ENCODE measurements at places on chromosomes 16 and 17.

GRCh38 chr17:50865868-50866260 lies 290 bp downstream of the TOB1 start:
- DNase-seq: no peak

GRCh38 chr17:3592216-3592860 lies 16.9 kb downstream of the TRPV1 start:
- DNase-seq: no peak

DNA sequence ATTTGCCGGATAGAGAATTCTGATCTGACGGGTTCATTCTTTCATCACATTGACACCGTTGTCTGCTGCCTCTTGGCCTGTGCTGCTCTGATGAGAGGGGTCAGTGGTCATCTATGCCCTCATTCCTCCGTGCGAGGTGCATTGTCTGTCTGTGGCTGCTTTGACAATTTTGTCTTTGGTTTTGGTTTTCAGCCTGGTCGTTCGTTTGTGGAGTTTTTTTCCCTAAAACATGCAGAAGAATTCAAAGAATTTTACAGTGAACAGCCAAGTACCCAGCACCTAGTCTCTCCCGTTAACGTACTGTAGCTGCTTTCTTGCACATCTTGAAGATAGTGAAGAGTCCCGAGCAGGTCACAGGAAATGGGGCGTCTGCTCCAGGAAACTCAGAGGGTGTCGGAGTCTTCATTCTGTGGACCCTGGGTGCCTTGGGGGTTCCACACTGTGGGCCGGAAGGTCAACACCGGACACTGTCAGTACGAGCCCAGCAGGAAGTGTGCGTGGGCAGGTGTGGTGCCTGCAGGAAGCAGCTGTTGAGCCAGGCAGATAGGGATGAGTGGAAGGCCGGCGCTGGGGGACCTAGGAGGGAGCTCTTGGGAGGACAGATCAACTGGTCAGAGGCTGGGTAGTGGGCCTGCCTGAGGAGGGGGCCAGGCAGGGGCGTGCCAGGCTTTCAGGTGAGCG lies 28.2 kb downstream of the CRAMP1 start:
- DNase-seq: no peak

DNA sequence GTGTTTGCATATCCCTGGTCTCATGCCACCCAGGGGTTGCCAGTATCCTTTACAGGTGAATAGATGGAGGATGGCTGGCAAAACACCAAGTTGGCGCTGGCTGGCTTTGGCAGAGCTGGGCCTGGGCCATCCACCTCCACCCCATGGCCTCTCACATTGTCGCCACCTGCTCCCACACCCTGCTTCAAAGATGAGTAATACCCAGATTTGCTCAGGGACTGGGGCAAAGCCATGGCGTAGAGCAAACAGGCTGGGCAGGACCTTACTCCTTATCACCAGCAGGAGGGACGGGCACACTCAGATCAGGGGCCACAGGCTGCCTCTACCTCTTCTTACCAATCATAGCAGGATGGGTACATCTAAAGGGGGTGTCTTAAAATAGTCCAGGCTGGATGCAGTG lies 24.3 kb downstream of the PLA2G10 start:
- DNase-seq: no peak

DNA sequence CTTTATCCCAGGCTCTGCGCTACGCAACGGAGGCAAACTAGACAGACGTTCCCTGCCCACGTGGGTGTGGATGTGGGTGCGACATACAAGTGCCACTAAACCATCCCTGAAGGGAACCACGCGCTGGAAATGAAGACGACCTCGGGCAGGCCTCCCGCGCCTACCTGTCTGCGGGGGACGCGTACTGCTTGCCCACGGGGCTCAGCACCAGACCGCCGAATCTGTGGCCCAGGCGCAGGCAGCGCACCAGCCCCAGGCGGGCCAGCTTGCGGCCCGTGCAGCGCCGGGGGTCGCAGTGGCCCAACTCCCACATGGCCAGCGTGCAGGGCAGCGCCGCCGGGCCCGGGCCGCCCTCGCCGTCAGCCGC lies 480 bp downstream of the TSR3 start:
- DNase-seq: no peak

- peak; percentile 38 for DNase-seq
These were observed 30.1 kb upstream of the HAPSTR1 start for GRCh38 chr16:9061358-9061813.

- DNase-seq: no peak
These were observed 72.2 kb downstream of the RMI2 start for GRCh38 chr16:11417487-11417886.

GRCh38 chr17:56074361-56074890 lies 78.8 kb upstream of the ANKFN1 start:
- no peak for DNase-seq

DNA sequence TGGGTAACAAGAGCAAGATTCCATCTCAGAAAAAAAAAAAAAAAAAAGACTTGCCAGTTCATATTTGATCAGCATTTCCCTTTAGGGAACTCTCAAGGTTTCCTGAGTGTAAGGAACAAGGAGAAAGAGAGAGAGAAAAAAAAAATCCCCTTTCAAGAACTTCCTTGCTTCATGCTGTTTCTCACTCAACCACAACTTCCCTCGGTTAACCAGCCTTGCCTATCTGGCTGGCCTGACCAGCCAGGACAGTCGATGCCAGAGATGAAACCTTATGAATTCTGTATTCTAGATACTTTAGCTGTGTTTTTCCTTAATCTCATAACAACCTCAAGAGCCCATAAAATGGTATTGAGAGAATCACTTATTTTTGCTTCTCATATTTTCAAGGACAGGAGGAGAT lies 2.6 kb upstream of the N4BP1 start:
- no peak for DNase-seq

DNA sequence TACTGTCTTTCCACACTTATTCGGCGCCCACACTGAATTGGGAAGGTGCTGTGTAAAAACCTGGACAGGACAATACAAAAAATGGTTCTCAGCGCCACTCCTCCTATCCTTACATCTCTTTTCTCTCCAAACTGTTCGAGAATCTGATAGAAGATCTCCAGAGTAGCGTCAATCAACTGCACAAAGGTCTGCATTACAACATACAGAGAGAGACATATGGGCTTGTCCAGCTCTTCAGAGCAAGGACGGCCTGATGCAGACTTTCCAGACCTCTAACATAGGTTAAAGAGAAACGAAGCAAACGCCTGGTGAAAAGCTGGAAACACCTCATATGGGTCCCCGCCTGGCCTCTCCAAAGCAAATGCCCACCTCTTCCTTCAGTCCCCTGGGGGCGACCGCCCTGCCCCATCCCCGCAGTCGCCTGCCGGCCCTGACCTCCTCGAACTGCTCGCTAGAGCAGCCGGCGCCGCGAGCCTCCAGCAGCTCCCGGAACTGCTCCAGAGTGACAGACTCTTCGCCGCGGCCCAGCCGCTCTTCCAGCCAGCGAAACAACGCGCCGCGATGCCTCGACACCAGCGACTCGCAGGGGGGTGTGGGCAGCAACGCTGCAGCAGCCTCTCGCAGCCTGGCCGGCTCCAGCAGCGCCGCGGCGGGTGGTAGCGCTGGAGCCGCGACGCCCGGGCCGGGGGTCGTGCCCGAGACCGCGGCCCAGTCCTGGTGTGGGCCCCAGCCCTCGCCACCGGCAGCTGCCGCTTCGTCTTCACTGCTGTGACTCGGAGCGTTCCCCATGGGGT lies 526 bp downstream of the ZZEF1 start:
- peak; percentile 19 for DNase-seq

- DNase-seq: no peak
These were observed 115.3 kb downstream of the NOG start for GRCh38 chr17:56708670-56709410.

DNA sequence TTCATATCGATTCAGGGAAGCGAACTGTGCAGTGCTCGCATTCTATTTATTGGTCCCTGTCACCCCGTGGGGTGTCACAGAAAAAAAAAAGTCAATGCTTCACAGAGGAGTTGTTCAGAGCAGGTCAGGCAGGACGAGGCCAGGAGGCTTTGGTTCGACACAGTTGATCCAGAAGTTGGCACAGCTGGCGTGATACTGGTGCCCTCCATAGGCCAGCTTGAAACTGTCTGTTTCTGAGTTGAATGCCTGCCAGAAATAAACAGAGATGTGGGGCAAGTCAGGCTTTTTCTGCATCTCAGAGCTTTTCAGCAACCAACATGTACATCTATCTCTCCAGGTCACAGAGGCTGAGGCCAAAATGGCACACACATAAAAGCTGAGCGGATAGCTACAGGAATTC lies 29.1 kb downstream of the DUSP14 start:
- no peak for DNase-seq

- DNase-seq: no peak
These were observed 36.8 kb downstream of the MAP2K4 start for GRCh38 chr17:12057520-12057919.

All from CD4-positive, alpha-beta T cell (primary cell).